ENCODE measurements at places on chromosomes 5 and 9. TPM values are rescaled to one million over a fixed set of nuclear protein-coding genes. Genes with fewer than 3 reads are reported as not detected.

C5 gene
- 1.1 TPM for total RNA-seq

WDR38 gene
- not detected for total RNA-seq

GPRIN1 gene
- 0.11 TPM for total RNA-seq

PCDHA6 gene
- total RNA-seq = not detected

GABRB2 gene
- not detected for total RNA-seq

All from naive thymus-derived CD8-positive, alpha-beta T cell (primary cell).